Bronchial epithelial cell (primary cell): ENCODE measurements at places on chromosomes 2 and 18. TPM values are rescaled to one million over a fixed set of nuclear protein-coding genes. Genes with fewer than 3 reads are reported as not detected.

PLEKHH2 gene
- 1.8 and 4.5 TPM in 2 replicates for total RNA-seq

KCNIP3 gene
- under 0.01 and 0.51 TPM in 2 replicates for total RNA-seq

CYRIA gene
- 0.79 and 4.1 TPM in 2 replicates for total RNA-seq

DNER gene
- total RNA-seq: 0.51 and 1.8 TPM in 2 replicates

RBM44 gene
- 0.26 TPM in 2 replicates for total RNA-seq

SLC16A14 gene
- total RNA-seq: 2.4 and 5.4 TPM in 2 replicates

ST6GAL2 gene
- not detected in 2 replicates for total RNA-seq

PLCL1 gene
- under 0.01 TPM in 1 of 2 replicates, not detected in the other for total RNA-seq

AQP12B gene
- not detected in 2 replicates for total RNA-seq

VAMP5 gene
- total RNA-seq: 4.5 and 5.5 TPM in 2 replicates

NDUFS1 gene
- total RNA-seq: 72.5 and 103 TPM in 2 replicates

MAP3K19 gene
- not detected in 2 replicates for total RNA-seq

CD8B2 gene
- not detected in 2 replicates for total RNA-seq

CD226 gene
- 0.53 and 0.64 TPM in 2 replicates for total RNA-seq

SERPINB4 gene
- total RNA-seq: 0.26 and 15.7 TPM in 2 replicates

PLEK gene
- total RNA-seq: under 0.01 TPM in 1 of 2 replicates, not detected in the other

GRCh38 chr2:198162276-198162675 lies 357.9 kb downstream of the PLCL1 start:
- DNase-seq: no peak

GRCh38 chr18:13415736-13416135 lies 197.2 kb downstream of the LDLRAD4 start:
- DNase-seq: no peak

- no peak for DNase-seq
These were observed 216.1 kb downstream of the ICOS start for GRCh38 chr2:204152616-204153015.

GRCh38 chr2:15311201-15311907 lies 249.8 kb downstream of the NBAS start:
- no peak for DNase-seq

GRCh38 chr2:106168657-106169056 lies 25.4 kb downstream of the UXS1 start:
- no peak for DNase-seq

DNA sequence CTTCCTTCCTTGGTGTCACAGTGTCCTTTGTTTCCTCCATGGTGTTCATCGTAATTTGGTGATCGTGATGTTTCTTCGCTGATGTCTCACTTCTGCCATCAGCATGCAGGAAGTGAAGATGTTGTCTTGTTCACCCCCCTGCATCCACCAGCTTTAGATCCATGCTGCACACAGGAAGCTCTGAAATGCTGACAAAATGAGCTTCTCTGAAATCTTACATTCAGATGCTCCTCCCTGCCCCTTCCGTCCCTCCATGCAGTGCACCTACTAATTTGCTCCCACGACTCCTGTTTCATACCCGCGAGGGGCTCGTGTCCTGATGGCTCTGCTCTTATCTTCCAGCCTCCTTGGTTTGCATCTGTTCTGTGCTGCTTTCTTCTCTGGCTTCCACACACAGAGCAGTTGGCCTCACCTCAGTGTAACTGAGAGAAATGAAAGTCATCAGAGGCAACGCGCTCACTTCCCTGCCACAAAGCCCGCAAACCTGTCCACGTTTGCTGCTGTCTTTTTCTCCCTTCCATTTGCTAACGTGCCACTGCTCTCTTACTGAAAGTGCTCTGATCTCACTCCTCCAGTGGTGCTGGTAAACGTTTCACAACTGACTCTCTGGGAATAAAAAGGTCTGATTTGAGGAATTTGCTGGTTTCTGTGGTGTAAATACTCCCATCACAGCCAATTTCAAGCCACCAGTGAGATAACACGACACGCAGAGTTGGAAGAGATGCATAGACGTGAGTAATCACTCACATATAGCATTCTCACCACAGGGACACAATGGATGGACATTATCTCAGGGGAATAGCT lies 41.0 kb upstream of the MGAT4A start:
- DNase-seq: no peak

DNA sequence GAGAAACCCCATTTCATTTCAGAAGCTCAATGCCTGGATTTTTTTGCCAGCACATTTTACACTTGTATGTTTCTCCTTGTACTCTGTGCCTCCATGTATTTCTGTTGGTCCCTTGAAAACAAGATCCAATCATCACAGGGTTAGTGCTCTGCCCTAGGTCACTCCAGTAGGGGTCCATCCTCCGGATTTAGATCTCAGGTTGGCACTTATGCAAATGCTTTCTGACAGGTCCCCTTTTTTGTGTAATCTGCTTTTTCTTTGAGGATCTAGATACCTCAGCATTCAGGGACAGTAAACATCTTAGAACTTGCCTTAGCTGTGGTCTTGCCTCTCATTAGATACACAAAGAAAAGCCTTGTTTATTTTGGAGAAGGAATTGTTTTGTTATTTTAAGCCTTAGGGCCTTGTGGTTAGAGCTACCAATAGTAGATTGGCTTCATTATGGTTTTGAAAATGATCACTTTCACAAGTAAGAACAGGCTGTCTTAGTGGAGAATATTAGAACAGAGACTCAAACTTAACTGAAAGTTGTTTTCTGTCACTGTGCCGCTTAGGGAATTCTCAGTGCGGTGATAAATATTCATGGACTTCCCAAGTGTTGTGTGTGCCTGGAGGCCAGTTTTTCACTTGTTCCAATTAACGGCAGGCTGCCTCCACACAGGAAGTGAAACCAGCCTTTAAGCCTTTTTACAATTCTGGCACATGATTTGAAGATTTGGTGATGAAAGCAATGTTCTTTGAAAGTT lies 7.8 kb downstream of the MERTK start:
- peak; percentile 48 for DNase-seq

GRCh38 chr18:31746396-31746795 lies 14.3 kb downstream of the SLC25A52 start:
- DNase-seq: no peak

DNA sequence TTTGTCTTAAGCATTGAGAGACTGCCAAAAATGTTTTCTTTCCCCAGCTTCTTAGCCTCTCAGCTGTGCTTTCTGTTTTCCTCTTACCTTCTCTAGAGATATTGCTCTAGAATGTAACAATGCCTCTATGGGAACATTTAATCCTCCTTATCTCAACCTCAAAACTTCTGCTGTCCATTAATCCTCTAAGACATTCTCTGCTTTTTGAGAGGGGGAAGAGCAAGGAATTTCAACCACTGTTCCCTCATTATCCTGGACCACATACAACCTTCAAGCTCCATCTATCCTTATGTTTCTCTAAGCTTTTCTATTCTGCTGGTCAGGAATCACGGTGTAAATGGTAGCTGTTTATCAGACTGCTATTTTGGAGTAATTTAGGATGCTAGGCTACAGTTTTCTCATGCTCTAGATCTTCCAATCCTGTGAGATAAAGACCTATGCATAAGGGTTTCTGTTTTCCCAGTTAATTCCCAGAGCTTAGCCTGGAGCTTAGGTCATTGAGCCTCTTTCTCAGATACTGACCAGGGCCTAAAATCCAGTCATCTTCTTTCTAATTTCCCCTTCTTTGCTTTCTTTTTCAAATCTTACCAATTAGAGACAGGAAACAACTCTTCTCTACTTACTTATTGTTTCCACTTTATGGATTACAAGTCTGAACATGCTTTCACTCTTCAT lies 282.0 kb downstream of the CALCRL start:
- peak; percentile 41 for DNase-seq

DNA sequence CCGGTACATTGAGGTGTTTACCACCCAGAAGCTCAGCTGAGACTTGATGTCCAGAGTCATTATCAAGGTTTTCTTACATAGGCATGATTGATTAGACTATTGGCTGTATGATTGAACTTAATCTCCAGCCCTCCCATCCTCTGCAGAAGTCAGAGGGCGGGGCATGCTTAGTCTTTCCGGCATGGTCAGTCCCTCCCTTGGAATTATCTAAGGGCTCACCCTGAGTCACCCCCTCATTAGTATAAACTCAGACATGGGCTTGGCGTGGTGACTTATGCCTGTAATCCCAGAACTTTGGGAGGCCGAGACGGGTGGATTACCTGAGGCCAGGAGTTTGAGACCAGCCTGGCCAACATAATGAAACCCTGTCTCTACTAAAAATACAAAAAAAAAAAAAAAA lies 243.9 kb downstream of the VAPA start:
- DNase-seq: no peak

DNA sequence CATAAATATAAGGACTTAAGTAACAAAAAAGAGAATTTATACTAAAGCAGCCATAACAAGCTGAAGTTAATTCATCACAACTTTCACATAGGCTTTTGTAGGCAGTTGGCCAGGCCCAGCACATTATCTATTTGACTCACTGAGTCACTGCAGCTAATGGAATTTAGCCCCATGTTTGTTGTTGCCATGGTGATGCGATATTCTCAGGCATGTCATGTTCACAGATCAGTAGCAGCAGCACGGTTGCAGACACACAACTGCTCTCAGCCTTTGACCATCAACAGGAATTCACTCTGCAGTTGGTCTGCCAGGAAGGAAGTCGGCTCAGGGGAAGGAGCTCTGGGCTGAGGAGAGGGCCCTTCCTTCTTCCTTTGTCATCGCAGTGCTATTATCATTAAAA lies 639.8 kb downstream of the TMEM182 start:
- peak; percentile 40 for DNase-seq

DNA sequence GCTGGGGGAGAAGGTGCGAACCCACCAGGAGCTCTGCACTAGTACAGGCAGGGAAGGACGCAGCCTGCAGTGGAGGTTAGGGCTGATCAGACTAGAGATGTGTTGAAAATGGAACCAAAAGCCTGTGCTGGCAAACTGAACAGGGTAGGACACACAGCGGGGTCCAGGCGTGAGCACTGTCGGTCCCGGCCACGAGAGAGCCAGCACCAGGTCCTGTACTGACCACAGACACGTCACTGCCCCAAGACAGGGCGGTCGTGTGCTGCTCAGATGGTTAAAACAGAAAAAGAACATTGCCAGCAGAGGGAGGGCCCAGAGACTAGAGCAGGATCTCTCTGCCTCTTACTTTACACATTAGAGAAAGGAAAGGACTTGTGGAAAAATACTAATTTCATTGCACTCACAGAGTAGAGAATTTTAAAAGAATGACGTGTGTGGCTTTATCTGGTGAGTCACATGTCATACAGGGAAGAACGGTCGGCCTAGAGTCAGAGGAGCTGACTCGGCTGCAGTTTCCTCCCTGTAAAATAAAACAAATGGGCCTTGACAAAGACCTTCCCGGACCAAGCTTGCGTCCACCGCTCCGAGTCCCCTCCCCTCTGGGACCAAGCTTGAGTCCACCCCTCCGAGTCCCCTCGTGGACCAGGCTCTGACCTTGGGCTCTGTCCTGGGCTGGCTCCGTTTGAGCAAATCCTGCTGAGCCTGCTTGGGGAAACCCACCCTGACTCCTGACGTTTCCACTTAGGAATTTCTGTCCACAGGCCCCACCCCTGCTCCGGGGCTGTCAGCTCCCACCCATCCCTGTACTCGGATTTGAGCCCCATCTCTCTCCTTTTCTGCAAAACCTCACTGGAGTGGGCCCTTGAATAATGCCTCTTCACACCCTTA lies 16.7 kb upstream of the ADI1 start:
- peak; percentile 84 for DNase-seq

- DNase-seq: peak; percentile 10
These were observed 225.3 kb upstream of the AGAP1 start for GRCh38 chr2:235268535-235268934.

DNA sequence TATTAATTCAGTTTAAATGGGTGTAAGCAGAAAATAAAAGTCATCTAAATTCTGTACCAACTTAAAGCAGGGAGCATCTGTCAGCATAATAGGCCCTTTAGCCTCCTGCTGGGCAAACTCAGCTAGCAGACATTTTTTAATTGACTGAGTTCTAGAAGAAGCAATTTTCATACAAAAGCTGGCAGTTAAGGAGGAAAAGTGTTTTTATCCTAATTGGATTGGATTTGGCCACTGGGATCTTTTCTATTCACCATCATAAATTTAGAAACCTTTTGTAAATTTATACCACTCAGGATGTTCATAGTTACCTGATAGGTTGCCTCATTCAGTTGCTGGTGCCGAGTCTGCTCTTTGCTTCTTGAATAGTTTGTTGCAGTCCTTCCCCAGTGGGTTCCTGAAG lies 262.7 kb upstream of the FSIP2 start:
- DNase-seq: no peak

DNA sequence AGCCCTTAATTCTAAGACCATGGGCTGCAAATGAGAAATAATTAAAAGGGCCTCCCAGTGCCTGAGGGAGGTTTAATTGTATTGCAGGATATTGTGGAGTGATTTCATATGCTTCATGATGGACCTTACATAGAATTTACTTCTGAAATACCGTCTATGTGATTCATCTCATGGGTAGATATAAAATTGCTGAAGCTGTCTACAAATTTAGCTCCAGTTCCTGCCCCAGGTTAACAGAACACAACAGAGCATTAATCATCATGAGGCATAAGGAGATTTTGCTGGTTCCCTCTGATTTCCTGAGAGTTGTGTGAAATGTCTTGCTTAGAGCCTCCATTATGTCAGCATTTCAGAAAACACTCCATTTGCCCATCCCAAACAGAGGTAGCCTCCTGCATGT lies 770 bp downstream of the UPP2 start:
- DNase-seq: peak; percentile 81

DNA sequence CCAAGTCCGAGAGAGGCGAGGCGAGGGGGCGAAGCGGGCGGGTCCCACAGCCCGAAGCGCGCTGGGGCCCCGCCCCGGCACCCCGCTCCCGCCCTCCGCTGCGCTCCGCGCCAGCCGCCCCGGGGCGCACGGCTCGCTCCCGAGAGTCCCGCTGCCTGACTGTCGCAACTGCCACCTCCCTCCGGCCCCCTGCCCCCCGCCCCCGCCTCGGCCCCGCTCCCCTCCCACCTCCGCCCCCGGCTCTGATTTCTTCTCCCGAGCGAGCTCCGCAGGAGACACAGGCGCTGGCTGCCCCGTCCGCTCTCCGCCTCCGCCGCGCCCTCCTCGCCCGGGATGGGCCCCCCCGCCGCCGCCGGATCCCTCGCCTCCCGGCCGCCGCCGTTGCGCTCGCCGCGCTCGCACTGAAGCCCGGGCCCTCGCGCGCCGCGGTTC lies at the start of gene WNT6:
Gene WNT6 (plus strand): TSS at position 250 of the 432 bp plus-strand sequence. CDS start 233 bp downstream, outside the sequence.
- DNase-seq: no peak

- no peak for DNase-seq
These were observed 26.0 kb downstream of the STK25 start for GRCh38 chr2:241482126-241482955.

- DNase-seq: peak; percentile 48
These were observed 13.6 kb upstream of the THADA start for GRCh38 chr2:43609290-43609918.

- no peak for DNase-seq
These were observed 52.1 kb downstream of the COPS8 start for GRCh38 chr2:237137626-237138323.
